ENCODE measurements at places on chromosomes 12 and 14.

DNA sequence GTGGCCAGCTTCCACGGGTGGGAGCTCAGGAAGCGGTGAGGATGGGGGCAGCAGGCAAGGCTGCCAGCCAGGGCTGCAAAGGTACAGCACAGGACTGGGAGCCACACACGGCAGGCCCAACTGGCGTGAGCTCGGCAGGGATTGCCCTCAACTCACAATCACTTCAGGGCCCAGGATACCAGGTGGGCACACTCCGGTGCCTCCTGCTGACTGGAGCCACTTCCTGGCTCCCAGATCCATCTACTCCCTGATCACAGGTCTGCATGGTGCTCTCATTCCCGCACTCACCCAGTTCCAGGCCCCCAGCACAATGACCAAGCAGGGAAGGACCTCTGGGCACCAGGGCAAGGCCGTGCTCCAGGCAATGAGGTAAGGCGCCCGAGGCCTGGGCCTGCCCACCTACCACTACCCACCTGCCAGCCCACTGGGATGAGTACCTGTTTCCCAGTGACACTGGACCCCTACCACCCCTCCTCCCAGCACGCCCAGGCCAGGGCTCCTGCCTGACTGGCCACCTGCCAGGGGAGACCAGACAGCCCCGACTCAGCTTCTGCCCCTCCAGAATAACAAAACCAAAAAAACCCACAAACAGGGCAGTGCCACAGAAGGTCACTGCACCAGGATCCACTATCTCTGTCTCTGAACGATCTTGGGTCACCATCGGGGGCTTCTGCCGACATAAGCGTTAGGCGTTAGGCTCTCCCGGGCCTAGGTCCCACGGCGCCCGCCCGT lies 1.8 kb downstream of the JAG2 start:
- no peak for DNase-seq

DNA sequence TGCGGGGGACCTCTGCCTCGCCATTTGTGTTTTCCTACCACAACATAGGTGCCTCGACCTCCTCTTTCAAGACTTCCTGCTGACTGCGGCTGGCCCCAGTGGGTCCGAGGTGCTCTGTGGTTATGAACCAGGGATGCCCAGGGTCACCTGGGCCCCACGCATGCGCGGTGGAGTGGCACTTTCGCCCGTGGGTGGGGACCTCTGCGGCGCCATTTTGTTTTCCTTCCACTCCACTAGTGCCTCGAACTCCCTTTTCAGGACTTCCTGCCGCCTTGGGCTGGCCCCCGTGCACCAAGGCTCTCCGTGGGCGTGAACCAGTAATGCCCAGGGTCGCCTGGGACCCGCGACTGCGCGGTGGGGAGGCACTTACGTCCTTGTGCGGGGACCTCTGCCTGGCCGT lies 351.6 kb downstream of the ALG10 start:
- no peak for DNase-seq

- peak; percentile 70 for DNase-seq
Measured at GRCh38 chr14:64671591-64671990, 32.6 kb upstream of the PLEKHG3 start.

DNA sequence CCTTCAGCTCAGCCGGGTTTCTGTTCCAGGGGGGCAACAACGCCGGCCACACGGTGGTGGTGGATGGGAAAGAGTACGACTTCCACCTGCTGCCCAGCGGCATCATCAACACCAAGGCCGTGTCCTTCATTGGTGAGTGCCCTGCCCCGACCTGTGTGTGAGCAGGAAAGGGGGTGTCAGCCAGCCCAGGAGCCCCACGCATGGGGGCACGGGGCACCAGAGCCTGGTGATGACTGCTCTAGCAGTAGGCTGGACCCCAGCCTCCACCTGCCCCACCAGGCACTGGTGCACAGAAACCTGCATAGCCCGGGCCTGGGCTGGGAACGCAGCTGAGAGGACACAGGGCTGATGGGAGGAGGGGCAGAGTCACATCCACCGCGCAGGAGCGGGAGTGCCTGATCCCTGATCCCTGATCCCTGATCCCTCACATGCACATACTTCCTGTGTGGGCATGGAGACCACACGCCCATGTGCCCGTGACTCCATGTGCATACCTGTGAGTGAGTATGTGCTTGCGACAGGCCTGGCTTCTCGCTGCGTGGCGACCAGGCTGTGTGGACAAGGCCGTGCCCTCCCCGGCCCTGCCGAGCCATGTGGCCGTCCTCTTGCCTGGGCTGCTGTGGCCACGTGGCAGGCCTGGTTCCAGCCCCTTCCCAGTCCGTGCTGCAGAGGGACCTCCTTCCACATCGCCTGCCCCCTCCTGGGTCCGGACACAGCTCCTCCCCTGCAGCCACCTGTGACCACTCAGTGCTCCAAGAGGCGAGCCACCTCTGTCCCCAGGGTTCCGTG lies 11.2 kb downstream of the ADSS1 start:
- DNase-seq, result no peak

DNA sequence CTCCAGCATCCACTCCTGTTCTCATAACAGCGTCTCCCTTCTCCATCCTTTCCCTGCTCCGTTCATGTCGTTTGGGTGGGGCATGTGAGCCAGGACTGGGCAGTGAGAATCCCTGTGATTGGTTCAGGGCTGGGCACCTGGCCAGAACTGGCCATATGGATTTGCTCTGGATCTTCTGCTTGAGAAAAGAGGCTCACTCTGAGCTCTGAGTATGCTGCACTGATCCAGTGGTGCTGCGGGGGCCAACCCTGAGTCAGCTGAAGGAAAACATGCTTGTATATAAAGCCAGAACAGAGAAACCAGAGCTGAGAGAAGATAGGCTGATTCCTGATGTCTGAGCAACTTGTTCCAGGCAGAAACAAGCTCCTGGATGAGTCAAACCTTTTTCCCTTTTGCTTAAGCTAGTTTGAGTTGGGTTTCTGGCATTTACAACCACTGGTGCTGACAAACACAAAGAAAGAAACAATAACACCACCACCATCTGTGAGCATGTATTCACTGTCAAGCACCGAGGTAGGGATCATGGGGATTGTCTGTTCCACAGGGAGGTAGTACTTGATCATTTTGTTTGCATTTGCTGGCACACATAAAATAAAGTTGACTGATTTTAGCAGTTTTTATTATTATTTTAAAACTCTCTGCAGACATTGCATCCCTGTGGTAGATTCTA lies 14.0 kb upstream of the HPD start:
- peak; percentile 32 for DNase-seq

DNA sequence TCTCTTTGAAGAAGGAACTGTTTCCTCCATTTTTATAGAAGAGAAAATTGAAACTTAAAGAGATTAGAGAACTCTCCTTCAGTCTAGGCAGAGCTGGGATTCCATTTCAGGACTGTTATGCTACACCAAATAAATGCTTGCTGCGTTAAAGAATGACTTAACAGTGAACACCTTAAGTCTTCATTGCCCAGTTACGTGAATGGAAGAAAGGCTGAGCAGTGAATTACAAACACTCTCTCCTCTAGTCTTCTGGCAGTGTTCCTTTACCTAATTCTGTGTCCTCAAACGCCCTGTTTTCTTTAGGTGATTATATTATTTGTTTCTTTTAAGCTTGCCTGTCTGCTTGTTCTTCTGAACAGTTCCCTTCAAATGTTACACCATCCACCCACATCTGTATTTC lies 59.7 kb downstream of the RCOR1 start:
- no peak for DNase-seq

GRCh38 chr12:45613296-45613695 lies 116.2 kb upstream of the ARID2 start:
- DNase-seq, result no peak

DNA sequence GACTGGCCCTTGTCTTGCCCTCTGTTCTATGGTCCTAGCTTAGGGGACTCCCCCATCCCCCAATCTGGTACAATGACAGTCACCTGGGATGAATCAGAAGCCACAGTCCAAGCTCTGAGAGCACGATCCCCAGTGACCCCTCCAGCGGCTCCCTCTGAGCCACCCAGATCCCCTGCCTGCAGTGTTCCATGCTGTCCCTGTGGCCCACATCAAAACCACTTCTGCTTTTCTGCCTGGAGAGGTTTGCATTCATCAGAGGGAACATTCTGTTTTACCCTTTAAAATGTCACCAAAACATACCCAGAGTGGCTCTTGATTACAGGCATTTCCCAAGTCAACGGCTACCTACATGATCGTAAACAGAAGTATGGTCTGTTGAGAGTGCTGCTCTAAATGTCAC lies 47.5 kb downstream of the NOS1 start:
- DNase-seq, result no peak

GRCh38 chr12:19220205-19220604 lies 90.7 kb downstream of the PLEKHA5 start:
- DNase-seq, result no peak

GRCh38 chr14:61822458-61822857 lies 60.2 kb downstream of the SNAPC1 start:
- no peak for DNase-seq

DNA sequence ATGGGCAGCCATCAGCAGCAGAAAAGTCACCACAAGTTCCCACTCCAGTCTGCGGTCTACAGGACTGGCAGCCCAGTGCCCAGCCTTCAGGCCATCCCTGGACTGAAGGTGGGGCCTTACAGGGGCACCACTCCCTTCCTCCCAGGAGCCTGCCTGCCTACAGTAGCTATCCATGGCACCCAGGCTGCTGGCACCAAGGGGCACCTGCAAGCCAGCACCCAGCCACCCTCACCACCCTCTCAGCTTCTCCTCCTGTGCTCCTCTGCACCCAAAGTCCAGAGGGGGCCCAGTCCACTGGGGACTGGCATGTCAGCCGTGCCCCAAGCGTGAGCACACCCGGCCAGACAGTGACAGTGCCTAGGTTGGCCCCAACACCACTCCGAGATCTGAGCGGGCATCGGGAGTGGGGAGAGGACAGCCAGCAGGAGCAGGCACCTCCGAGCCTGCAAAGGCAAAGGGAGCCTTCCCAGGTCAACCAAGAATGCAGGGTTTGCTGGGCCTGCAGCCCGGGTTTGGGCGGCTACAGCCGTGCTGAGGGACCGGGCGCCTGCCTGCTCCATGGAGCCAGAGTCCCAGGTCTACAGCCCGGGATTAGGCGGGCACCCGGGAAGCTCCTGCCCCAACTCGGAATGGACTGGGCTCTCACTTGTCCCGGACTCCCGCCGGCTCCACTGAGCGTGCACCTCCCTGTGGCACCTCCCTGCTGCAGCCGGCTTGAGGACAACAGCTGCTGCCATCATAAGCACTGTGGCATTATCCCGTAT lies 8.1 kb upstream of the OR6C65 start:
- DNase-seq, result peak; percentile 7

DNA sequence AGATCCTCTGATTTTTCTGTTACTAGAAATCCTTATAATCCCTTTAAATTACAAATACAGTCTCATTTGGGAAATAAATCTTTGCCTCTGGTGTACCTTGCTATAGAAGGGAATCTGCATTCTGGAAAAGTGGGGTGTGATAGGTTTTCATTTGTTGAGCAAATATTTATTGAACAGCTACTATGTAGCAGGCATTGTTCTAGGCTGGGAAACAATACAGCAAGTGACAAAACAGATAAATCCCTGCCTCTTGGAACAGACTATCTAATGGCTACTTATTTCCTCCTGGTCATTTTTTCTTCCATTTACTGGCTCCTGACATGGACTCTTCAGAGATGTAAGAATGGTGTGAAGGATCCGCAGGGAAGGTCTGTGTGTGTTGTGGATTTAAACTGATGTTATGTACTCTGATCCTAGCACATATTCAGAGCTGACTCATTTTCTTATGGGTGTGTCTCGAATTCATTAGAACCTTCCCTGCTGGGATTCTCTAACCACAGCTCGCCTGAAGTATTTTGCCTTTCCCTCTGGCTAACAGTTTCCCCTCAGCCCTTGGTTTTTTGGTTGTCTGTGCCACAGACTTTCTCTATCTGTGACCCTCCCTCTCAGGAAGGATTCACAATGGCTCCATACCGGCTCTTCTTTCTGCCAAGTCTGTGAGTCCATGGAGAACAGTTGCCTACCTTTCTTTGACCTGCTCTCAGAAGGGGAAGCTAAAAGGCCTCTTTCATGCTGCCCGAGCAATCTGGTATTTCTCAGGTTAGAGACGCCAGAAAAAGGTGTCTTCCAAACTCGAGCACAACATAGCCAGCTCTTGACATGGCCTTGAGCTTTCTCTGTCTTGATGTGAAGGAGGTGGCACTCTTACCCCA lies 53.7 kb downstream of the TMTC2 start:
- no peak for DNase-seq

- DNase-seq, result peak; percentile 13
Measured at GRCh38 chr14:69079188-69079742, 73.7 kb downstream of the DCAF5 start.

GRCh38 chr14:75609606-75610475 lies 31.4 kb downstream of the FLVCR2 start:
- DNase-seq, result no peak

- DNase-seq, result no peak
Measured at GRCh38 chr14:20655851-20656250, 14.4 kb upstream of the OR6S1 start.

- DNase-seq, result peak; percentile 45
Measured at GRCh38 chr14:70804556-70805162, 4.7 kb downstream of the MAP3K9 start.

DNA sequence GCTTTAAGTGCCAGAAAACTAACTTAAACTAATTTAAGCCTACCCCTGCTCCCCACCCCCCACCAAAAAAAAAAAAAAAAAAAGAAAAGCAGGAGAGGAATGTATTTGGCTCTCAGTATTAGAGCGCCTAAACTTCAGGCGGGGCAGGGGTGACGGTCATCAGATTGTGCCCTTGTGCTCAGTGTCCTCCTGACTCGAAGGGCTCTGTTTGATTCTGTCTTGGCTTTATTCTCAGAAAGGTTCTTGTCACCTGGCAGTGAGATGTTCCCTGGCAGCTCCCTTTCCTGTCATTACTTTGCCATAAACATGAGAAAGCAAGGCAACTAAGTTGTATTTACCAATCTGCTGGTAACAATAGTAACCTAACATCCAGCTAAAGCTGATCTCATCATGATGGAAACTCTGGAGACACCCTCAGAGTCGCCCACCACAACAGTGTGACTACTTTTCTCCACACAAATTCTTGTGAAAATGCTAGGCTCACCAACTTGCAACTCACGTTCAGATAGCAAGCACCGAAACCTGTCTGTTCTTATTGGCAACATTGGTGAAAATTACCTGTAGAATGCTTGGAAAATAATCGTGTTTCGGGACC lies 39.0 kb upstream of the WNK1 start:
- no peak for DNase-seq

GRCh38 chr14:21915826-21916225 lies 242.2 kb upstream of the OR4E1 start:
- no peak for DNase-seq

DNA sequence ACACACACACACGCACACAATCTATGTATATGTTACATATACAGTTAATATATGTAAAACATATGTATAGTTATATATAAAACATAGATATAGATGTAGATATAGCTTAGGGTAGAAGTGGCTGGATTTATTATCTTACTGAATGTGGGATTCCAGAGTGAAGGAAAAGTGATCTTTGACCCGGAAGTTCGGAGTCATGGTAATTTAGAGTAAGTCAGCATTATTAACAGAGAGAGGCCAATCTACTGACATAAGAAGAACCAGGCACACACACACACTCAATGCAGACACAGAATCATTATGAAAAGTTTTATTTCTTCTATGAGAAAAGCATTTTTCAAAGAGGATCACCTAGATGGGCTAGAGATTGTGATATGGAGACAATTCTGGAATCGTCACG lies 384.2 kb upstream of the NOVA1 start:
- DNase-seq, result no peak

- DNase-seq, result no peak
Measured at GRCh38 chr12:2288875-2289274, 236.1 kb downstream of the CACNA1C start.
